Right lung (tissue), 10 donors: ENCODE measurements at places on chromosomes 3 and 15.

GRCh38 chr3:30294241-30294667, 312.1 kb upstream of the TGFBR2 start:
- DNase-seq = no peak

GRCh38 chr15:79007066-79007465, 62.2 kb upstream of the CTSH start:
- no peak for DNase-seq

DNA sequence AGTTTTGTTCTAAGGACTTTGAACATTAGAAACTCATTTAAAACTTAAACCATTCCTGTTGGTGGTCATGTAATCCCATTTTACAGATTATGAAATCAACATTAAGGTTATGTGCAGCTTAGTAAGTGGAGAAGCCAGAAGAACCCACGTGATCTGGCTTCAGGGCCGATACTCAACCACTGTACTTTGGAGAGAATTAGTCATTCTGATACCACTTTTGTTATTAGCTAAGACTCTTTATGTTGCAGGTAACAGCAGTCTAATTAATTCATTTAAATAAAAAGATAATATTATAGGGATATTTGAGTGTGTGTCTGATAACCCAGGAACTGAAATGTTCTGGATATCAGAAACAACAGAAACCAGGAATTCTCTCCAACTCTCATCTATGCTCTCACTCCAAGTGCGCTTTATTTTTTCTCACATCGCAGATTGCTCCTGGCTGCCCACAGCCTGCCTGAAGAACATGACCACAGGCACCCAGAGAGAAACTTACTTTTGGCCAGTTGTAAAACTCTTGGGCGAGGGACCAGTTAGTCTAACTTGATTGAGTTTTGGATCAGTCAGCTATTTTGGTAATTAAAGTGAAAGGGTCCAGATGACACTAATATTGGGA, 25.2 kb downstream of the UBE2E1 start:
- no peak for DNase-seq

DNA sequence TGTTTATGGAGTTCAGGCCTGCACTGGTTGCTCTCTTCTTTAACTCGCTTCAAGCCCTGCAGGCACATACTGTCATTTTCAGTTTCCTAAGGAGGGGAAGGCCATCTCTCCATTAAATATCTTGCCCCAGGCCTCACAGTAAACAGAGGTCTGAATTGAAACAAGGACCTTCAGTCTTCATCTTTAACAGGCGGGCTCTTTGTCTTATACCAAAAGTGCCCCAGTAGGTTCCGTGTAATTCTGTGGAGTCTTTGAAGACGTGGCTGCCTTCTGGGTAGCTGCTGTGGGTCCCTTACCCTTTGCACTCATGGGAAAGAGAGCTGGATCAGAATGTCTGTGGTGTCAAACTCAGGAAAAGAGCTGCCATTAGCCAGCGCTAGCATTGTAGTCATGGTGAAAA, 161.2 kb downstream of the APBA2 start:
- DNase-seq = no peak

DNA sequence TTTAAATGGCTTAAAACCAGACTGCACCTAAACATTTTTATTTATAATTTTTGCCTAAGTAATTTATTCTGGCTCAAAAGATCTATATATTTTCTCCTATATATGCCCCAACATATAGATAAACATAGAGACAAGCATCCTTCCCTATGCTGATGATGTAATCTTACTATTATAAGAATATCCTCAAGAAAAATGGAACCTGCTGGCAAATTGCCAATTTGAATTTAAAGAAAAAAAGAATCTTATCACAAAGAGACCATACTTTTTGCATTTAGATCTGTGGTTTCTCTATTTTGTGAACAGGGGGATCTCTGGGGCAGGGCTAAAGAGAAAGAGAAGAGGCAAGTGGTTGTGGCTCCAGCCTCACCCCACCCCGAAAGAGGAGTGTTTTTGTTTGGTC, 107.2 kb upstream of the CMC1 start:
- DNase-seq = no peak

DNA sequence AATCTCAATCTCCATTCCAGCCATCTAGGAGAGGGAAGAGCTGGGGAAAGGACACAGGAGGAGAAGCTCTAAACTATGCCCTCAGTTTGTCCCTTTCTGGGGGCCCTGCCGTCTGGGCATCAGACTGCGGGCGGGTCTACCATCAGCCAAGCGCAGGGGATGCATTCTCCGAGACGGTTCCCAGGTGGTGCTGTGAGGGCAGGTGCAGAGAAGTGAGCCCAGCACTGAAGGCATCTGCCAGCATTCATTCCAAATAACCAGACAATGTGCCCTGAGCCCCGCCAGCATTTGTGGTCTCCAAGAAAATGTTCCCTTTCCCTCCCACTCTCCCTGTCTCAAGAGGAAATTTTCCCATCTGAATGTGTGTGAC, 265.7 kb downstream of the XXYLT1 start:
- DNase-seq = no peak

GRCh38 chr3:186170516-186170915, 61.6 kb upstream of the ETV5 start:
- DNase-seq = no peak

DNA sequence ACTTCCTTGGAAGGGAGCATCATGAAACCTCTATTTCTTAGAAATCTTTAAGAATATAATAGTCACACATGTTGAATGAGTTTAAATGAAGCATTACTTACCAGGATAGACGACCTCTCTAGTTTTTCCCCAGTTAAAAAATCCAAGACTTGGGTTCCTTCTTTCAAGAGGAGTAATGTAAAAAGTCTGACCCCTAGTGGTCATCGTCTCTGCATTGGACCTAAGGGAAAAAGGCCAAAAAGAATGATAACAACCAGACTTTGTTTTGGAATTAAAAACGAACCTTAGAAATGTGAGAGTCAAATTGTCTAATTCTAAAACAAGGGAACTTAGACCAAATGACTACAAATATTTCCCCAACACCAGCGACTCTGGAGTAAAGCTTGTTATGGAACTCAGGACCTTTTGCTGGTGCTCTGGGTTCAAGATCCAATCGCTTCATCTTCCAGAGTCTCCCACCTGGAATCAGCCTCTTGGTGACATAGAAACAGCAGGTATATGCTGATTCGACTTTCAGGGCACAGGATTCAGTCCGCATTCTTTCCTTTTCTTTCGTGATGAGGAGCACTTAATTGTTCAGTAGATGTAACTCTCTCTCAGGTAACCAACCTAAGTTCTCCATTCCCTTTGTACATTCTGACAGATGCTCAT, 214.8 kb upstream of the TPRG1 start:
- no peak for DNase-seq

DNA sequence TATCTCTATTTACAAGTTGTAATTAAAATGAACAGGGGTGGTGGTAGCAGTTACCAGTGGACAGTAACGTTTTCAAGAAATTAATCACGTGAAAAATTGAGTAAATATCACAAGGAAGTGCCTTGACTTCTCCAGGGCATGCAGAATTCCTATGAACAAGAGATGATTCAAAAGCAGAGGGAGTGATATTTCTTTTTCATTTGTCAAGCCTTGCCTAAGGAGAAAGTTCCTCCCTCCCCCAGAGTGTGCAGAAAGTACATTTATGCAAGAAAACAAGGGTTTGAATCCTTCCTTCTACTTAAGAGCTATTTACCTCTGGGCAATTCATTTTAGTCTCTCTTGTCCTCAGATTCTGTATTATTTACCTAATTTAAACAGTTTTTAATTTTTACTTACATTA, 53.3 kb upstream of the ZNF385D start:
- no peak for DNase-seq

GRCh38 chr3:10683106-10683505, 132.9 kb upstream of the SLC6A11 start:
- no peak for DNase-seq
